ENCODE measurements at places on chromosomes 13 and 19.

- no peaks in the 10 kb centered on the region for H3K4me1 ChIP-seq
- no peak overlapping the region for H3K4me3 ChIP-seq
- H3K27me3 ChIP-seq, result no peaks in the 10 kb centered on the region
These were observed 8.3 kb downstream of the RYR1 start for GRCh38 chr19:38441657-38442348.

DNA sequence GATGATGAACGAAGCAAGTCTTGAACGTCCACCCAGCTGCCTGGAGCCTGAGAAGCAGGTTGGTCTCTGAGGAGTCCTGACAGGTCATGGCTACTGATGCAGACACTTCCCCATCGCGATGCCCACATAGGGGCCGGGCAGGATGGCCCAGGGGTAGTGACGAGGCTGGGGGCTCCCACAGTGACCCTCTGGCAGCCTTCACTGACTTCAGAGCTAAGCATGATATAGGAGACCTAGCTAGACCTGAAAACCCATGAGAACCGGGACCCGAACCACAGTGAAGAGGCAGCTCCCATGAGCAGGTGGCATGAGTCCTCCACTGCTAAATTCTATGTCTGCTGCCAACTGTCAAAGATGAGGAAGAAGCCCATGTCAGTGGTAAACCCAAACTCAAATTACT is 91.7 kb downstream of the RNASEH2B start:
- no peaks in the 10 kb centered on the region for H3K36me3 ChIP-seq
- H3K4me3 ChIP-seq, result no peak overlapping the region
- H3K27ac ChIP-seq, result no peak overlapping the region
- no peak for DNase-seq
- H3K4me1 ChIP-seq, result no peaks in the 10 kb centered on the region

DNA sequence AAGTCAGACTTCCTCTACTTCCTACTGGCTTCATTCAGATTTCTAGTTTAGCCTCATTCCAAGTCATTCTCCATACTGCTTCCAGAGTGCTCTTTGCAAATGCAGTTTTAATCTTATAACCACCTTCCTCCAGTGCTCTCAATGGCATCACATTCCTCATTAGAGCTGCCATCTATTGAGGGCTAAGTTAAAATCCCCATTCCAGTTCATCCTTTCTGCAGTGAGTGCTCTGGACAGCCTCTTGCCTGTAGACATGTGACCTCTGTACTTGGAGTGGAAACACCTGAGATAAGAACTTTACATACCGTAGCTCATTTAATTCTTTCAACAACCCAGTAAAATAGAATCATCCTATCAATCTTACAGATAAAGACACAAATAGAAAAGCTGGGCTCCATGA is 57.9 kb upstream of the MAB21L1 start:
- no peak overlapping the region for H3K27ac ChIP-seq
- no peak overlapping the region for H3K4me3 ChIP-seq
- H3K4me1 ChIP-seq, result no peaks in the 10 kb centered on the region
- DNase-seq, result no peak

- no peak for DNase-seq
- no peaks in the 10 kb centered on the region for H3K4me1 ChIP-seq
- H3K27ac ChIP-seq, result peak overlapping the region; percentile 72
- no peaks in the 10 kb centered on the region for H3K27me3 ChIP-seq
- peaks cover 12% of the 10 kb centered on the region for H3K36me3 ChIP-seq
- H3K4me3 ChIP-seq, result peak overlapping the region; percentile 92
These were observed 673 bp downstream of the SPATA13 start for GRCh38 chr13:24161010-24161775.

GRCh38 chr13:24107955-24108614 is 52.4 kb upstream of the SPATA13 start:
- no peaks in the 10 kb centered on the region for H3K4me1 ChIP-seq
- no peak for DNase-seq
- no peaks in the 10 kb centered on the region for H3K27me3 ChIP-seq
- H3K36me3 ChIP-seq, result no peaks in the 10 kb centered on the region
- H3K4me3 ChIP-seq, result no peak overlapping the region
- no peak overlapping the region for H3K27ac ChIP-seq

Data from small intestine (tissue), 16 donors.